ENCODE measurements at places on chromosomes 3 and 15.

- no peak for DNase-seq
Observed at GRCh38 chr3:123803521-123803920, 80.6 kb downstream of the MYLK start.

DNA sequence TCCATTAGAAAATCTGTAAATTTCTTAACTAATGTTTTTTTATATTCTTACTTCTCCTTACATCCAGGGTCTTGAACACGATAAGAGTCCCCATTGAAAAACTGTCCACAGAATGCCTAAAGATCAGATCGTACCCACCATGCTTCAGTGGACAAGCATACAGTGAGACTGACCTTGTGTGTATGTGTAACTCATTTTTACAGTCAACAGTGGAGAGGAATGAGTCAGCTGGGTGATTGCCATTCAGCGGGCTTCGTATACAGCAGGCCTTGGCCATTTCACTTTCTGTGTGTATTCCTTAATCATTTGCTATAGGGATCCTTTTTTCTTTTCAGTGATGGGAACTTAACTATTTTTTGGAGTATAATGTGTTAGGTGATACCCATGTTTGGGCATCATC lies 10.6 kb downstream of the PARP14 start:
- no peak for DNase-seq

DNA sequence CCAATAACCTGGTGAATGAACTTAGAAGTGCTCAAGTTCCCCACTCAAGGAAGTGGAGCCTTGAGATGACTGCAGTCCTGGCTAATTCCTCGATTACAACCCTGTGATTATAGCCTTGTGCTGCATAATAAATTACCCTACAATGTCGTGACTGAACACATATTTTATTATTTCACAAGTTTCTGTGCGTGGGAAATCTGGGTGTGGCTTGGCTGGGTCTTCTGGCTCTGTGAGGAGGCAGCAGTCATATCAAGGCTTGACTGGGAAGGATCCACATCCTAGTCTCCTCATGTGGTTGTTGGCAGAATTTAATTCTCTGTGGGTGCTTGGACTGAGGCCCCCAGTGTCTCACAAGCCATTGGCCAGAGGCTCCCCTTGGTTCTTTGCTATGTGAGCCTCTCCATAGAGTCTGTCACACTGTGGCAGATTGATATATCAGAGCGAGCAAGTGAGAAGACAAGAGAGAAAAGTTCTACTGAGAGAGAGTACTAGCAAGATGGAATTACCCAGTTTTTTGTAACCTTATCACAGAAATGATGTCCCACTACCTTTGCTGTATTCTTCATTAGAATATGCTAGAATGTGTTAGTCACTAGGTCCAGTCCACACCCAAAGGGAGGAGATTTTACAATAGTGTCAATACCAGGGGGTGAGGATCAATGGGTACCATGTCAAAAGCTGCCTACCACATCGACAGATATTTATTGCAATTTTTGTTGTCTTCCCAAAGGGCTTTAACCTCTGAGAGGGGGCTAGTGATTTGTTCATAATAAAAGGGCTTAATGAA lies 102.8 kb upstream of the TBC1D5 start:
- DNase-seq: no peak

- DNase-seq: no peak
Observed at GRCh38 chr15:88300089-88300488, 43.5 kb upstream of the NTRK3 start.

- DNase-seq: no peak
Observed at GRCh38 chr3:134650431-134651346, at the start of gene KY. Gene KY, minus strand, starts transcription at chr3:134651022. Its CDS starts 62 bp downstream, at chr3:134650960.

- DNase-seq: no peak
Observed at GRCh38 chr3:8421711-8422110, 79.9 kb upstream of the LMCD1 start.

- DNase-seq: no peak
Observed at GRCh38 chr3:157816296-157816695, 289.9 kb downstream of the SHOX2 start.

DNA sequence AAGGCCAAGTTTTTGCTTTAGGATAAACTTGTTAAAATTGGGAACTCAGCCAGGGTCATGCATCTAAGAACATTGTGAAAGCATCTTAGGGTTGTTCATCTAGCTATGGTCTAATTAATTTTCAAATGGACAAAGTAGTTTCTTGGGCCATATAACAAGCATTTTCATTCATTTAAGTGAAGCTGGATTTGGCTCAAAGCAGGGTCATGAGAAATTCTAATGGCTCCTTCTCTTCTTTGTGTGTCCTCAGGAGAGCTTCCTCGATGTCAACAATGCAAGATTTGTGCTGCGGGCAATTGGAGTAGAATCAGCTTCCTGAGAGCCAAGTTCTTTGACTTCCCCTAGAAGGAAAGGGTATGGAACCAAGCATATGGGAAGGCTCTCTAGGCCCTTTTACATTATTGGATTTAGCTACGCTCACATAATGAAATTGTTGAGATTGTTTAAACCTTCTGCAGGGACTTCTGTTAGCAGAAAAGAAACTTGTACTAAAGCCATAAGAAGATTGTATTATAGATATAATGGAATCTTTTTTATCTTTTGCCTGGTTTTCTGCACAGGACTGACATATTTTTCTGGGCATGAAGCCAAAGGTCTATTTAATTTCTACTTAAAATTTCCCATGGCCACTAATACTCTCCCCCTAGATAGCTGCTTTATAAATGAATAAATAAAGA lies 1.8 kb upstream of the SAMMSON start:
- DNase-seq: no peak

GRCh38 chr3:190677001-190677400 lies 163.1 kb downstream of the IL1RAP start:
- no peak for DNase-seq

- DNase-seq: no peak
Observed at GRCh38 chr3:151351219-151351618, 21.9 kb upstream of the P2RY13 start.

- no peak for DNase-seq
Observed at GRCh38 chr3:25469558-25469957, 41.5 kb downstream of the RARB start.

- no peak for DNase-seq
Observed at GRCh38 chr15:91865950-91866349, 12.4 kb downstream of the SLCO3A1 start.

DNA sequence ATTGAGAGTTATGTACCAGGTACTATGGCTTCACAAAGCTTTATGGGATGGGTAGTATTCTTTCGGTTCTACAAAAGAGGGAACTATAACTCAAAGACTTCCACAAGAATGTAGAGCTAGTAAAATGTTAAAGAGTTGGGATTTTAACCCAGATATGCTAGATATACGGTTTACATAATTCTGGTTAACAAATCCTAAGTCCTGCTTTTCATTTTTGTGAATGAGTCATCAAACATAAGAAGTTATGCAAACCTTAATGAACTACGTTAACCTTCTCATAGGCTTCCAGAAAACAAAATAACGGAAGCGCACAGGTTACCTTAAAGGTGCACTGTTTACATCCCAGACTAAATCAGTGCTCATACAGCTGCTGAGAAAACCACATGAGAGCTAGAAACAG lies 1049.3 kb downstream of the MCTP2 start:
- DNase-seq: no peak

DNA sequence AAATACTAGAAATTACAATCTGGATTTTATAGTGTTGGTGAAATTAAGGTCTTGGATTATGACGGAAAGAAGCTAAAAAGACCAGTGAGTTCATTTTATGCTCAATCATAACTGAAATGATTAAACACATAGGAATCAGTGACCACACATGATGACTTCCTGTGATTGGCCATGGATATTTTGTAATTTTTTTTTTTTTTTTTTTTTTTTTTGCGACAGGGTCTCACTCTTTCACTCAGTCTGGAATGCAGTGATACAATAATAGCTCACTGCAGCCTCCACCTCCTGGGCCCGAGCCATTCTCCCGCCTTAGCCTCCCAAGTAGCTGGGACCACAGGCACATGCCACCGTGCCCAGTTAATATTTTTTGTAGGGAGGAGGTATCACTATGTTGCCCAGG lies 47.4 kb downstream of the PAQR5 start:
- DNase-seq: no peak

DNA sequence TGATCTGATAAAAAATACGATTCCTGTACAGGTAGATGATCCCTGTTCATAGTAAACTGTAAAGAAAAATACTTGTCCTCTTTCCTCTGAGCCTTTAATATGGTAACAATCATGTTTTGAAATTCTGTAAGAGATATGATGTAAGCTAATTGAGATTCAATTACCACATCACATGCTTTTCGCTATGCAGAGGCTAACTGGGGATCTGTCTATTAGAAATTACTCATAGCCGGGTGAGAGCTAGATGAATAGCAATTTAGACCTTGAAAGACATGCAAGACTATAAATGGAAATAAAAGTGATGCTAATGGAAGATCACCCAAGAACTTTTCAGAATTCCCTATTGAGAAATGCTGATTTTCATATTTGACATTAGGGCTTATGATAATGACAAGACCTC lies 579.9 kb upstream of the ZNF717 start:
- DNase-seq: no peak

DNA sequence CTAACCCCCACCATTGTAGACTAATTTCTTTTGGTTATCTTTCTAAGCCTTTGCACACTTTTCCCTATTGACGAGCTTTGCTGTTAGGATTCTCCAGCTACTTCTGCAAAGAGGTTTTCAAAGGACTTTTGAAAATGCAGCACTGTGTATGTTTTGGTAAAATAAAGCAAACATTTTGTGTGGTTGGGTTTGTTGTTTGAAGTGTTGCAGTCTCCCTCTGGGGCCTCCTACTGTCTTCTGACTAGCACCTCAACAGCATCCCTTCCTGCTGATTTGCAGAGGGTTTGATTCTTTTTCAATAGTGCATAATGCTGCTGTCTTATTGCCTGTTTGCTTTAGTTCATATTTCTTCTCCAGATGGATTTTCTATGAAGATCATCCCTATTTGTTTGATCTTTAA lies 775.1 kb upstream of the CFAP20DC start:
- DNase-seq: no peak

DNA sequence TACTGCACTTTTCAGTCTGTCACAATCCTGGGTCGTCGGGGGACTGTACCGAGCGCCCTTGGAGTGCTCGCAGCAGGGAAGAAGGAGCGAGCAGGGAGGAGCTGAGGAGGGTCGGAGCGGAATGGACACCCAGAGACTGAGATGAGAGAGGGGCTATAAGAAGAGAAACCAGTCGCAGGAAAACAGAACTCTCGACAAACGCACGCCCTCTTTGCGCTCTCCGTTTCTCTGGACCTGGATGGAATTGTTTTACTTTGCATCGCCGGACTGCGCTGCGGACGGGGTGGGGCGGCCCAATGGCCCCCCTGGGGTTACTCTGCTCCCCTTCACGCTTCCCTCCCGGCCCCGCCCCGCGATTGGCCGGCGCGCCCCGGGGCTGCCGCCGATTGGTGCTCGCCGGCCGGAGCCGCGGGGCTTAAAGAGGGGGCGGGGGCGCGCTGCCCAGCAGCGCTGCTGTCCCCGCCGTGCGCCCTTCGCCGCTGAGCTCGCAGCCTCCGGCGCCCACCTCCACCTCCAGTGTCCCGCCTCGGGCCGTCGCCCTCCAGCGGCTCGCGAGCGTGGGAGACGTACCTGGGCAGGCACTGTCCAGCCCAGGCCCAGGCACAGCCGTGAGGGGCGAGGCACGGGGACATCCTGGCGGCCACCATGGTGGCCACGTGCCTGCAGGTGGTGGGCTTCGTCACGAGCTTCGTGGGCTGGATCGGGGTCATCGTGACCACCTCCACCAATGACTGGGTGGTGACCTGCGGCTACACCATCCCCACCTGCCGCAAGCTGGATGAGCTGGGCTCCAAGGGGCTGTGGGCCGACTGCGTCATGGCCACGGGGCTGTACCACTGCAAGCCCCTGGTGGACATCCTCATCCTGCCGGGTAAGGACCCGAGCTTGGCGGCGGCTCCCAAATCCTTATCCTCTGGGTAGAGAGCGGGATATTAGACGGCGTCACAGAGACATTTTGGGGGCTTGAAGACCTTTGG lies at the start of gene CLDN11:
CLDN11 (plus strand) TSS at position 447 of the 977 bp plus-strand sequence; CDS start at position 646, 199 bp downstream.
- no peak for DNase-seq

DNA sequence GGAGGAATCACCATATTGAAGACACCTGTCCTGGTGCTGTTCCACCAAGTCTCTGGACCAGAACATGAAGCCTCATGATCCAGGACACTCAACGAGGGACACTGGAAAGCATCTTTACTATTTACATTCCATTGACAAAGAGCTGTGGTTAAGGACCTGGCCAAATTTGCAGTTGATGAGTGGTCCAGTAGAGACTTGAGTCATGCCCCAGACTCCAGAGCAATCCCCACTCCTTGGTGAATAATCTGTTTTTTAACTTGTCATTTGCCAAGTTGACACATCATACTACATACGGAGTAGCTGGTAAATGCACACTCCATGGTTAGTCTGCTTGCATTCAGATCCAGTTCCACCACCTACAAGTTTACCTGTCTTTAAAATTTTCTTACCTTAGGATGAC lies 1.2 kb upstream of the COL6A6 start:
- no peak for DNase-seq

DNA sequence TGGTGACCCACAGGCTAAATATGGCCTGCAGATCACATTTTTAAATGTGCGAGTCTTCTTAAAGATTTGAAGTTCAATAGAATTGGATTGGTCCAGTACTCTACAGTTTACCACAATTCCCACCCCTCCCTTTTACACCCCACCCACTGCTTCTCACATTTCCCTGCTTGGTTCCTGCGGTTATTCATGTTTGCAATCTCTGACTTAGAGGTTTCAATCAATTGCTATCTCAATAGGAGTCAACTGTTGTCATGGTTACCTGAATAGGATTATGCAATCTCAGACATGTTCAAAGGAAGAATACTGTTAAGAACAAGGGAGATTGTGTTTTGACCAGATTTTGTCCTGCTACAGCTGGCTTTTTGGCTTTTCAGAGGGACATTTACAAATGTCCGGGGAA lies 4.9 kb upstream of the C3orf49 start:
- DNase-seq: no peak

DNA sequence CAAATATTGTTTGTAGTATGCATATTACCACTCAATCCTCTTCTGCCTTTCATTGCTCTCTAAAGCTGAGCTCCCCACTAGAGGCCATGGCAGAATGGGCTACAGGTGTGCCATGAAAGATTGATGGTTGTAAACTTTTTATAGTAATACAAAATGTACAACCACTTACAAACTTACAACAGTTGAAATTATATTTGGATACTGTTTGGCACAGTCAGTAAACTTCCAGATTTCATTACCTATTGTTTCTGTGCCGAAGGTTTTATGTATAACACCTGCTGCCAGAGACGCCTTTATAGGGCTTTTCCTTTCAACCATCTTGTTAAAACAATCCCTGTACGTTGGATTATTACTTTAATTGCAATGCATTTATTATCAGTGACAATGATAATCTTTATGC lies 7.0 kb downstream of the ROPN1 start:
- no peak for DNase-seq

DNA sequence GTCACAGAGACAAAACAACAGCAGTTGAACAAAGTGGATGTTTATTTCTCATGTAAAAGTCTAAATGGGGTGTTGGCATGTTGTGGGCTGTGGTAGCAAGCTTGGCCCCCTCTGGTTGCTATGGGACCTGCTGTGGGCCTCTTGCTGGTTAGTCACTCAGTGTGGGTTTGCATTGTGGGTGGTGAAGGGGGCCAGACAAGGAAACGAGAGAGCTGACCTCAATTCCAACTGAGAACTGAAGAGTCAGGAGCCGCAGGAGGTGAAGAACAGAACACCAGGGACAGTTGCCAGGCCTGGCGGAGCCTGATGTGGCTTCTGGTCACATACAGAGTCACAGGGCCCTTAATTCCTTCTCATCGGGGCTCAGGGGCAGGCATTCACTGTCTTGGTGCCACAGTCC lies 1.9 kb upstream of the ADPGK start:
- DNase-seq: no peak
